ENCODE measurements at places on chromosomes 6 and 20.

- no peak for DNase-seq
Measured at GRCh38 chr6:115441651-115442050, 619.0 kb downstream of the FRK start.

GRCh38 chr6:9225441-9225871 is 790.1 kb upstream of the SLC35B3 start:
- no peak for DNase-seq

GRCh38 chr6:96659084-96659845 is 96.3 kb downstream of the FHL5 start:
- DNase-seq, result no peak

DNA sequence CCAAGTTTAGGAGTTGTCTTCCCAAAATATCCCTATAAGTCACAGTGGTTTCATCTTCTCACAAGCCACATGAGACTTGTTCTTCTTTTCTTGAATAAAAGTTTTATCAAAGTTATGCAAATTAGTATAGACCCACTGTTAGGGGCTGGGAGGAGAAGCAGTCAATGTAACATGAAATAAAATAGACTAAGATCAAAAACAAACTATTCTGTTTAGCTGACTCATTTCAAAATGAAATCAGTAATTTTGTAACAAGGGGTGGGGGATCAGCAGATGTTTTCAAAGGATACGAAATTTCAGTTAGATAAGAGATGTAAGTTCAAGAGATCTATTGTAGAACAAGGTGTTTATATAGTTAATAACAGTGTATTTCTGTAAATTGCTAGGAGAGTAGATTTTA is 339.6 kb upstream of the PRDM1 start:
- no peak for DNase-seq

- no peak for DNase-seq
Measured at GRCh38 chr6:159535656-159536350, 157.2 kb downstream of the SOD2 start.

DNA sequence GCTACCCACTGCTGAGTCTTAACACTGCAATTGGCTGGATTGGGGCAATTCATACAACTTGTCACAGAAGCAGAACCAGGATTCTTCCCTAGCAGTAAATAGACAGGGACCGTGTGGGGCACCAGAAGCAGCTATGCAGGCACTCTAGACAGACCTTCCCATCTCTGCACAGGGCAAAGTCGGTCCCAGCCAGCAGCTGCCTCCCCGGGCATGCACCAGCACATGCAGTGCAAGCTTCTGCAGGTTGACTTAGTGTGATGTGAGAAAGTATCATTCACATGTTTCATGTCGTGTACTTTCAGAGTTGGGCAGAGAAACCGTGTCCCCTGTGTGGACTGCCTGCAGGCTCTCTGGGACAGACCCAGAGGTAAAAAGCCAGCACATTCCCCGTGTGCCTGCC is 98.0 kb upstream of the FOXA2 start:
- DNase-seq, result no peak

DNA sequence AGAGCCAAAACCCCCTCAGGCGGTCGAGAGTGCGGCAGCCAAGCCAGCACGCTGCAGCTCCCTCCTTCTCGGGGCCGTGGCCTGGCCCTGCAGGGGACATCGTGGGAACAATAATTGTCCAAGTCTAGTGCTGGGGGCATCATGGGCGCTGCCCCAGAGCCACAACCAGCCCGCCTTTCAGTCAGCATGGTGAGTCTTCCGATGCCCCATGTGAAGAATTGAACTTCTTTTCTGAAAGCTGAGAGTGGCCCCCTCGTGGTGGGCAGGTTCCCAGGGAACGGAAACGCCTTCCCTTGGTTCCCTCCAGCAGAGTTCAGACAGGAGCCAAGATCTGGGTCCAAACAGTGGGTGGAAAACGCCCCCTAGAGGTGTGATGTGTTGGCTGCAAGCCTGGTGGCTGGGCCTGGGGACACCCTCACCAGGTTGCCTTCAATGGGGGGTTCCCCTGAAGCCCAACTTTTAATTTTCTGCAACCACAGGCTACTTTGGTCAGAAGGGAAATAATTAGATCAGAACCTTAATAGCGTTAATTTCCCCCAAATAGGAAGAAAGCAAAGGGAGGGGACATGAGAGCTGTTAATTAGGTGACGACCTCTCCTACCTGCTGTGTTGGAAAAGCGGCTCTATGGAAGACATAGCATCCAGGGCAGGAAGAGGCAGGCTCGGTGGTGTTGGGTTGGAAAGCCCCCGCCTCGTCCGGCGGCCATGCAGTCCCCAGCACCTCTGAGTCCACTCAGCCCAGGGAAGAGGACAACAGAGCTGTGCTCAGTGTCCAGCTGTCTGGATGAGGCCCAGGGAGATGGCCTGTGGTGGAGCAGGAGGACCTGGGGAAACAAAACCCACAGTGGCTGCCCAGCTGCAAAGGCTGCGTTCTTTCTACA is 4.7 kb upstream of the MRGBP start:
- DNase-seq, result peak; percentile 82

DNA sequence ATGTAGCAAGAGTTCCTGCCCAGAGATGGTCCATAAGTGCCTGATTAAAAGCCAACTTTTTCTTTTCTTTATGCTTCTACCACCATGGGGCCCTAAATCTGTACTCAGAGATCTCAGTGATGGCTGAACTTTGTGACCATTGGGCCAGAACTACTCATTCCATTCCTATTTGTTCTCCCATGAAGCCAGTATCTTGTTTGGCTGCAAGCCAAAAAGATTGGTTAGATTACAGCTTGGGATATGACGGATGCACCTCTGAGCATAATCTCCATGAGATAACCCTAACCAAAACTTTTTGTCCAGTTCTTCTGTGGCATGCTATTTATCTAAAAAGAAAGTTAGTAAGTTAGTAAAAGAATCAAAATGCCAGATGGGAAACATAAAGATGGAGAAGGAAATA is 72.2 kb downstream of the PLCB4 start:
- DNase-seq, result no peak

All from stimulated activated CD4-positive, alpha-beta T cell treated with anti-CD3 and anti-CD28 coated beads, Interleukin-4, amount 100 ng/mL, for 24 hours (primary cell).